ENCODE measurements at places on chromosomes 12 and 14.

- no peaks in the 10 kb centered on the region for H3K36me3 ChIP-seq
- H3K4me1 ChIP-seq = no peaks in the 10 kb centered on the region
- H3K27ac ChIP-seq = no peak overlapping the region
- H3K27me3 ChIP-seq = no peaks in the 10 kb centered on the region
Observed at GRCh38 chr12:69130064-69130463, 109.3 kb upstream of the CPSF6 start.

GRCh38 chr12:111448846-111449790 lies 43.4 kb downstream of the SH2B3 start:
- DNase-seq = no peak
- peaks cover 13% of the 10 kb centered on the region for H3K4me1 ChIP-seq
- H3K27me3 ChIP-seq = no peaks in the 10 kb centered on the region

- peaks cover 77% of the 10 kb centered on the region for H3K4me1 ChIP-seq
- H3K4me3 ChIP-seq = no peak overlapping the region
- no peak for DNase-seq
Observed at GRCh38 chr12:46663318-46663717, 162.5 kb downstream of the SLC38A4 start.

- H3K27me3 ChIP-seq = no peaks in the 10 kb centered on the region
- no peak overlapping the region for H3K4me3 ChIP-seq
- no peak for DNase-seq
- no peak overlapping the region for H3K27ac ChIP-seq
Observed at GRCh38 chr12:25459541-25459951, 93.5 kb downstream of the LMNTD1 start.

GRCh38 chr12:64877363-64878004 lies 53.0 kb downstream of the TBC1D30 start:
- no peaks in the 10 kb centered on the region for H3K27me3 ChIP-seq
- H3K4me1 ChIP-seq = no peaks in the 10 kb centered on the region
- H3K4me3 ChIP-seq = no peak overlapping the region
- no peaks in the 10 kb centered on the region for H3K36me3 ChIP-seq
- H3K27ac ChIP-seq = no peak overlapping the region
